ENCODE measurements at places on chromosomes 3 and 15.
A peak's percentile ranks its signal among the peaks of the same experiment; 100 is the strongest.

GRCh38 chr3:185317674-185318073, 45.3 kb upstream of the MAP3K13 start:
- no peak for DNase-seq

DNA sequence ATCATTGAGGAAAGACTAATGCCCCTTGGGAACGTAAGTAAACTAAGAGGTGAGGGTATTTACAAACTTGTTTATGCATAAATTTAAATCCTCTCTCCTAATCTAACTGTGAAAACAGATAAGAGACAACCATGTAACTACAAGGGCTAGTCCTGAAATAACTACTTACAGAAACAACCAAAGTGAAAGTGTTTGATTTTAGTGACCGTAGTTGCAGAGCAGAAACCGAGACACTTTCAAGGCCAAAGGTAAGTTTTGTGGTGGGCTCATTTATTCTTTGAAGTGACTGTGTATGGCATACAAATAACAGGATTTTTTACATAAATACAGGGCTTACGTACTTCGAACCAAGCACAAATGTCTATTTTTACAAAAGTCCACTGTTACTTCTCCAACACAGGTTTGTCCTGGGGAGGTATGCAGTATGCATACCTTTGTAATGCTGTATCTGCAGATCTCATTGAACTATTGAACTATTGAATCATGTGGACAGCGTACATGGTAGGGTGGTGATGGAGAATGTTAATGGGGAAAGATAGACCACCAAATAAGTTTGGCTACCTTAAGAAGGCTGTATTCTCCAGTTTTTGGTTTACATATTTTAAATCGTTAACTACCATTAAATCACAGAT, 99.6 kb upstream of the RBMS3 start:
- DNase-seq: no peak

GRCh38 chr15:85793641-85794597, 806 bp downstream of the KLHL25 start:
- DNase-seq: peak; percentile 15

GRCh38 chr15:69253156-69253555, 45.6 kb upstream of the PAQR5 start:
- DNase-seq: no peak

GRCh38 chr3:73409138-73409763, 215.5 kb downstream of the PDZRN3 start:
- DNase-seq: no peak

DNA sequence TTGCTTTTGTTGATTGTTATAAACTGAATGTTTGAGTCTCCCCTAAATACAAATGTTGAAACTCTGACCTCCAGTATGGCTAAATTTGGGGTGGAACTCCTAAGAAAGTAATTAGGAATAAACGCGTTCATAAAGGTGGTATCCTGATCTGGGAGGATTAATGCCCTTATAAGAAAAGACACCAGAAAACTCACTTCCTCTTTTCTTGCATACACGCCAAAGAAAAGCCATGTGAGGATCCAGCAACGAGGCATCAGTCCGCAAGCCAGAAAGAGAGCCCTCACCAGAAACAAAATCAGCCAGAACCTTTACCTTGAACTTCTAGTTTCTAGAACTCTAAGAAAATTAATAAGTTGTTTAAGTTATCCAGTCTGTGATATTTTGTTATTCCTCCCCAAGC, 37.4 kb upstream of the AZI2 start:
- DNase-seq: no peak

- DNase-seq: no peak
Measured at GRCh38 chr15:79965846-79966630, 5.0 kb downstream of the BCL2A1 start.

GRCh38 chr3:55708242-55708641, 221.1 kb upstream of the WNT5A start:
- DNase-seq: no peak

DNA sequence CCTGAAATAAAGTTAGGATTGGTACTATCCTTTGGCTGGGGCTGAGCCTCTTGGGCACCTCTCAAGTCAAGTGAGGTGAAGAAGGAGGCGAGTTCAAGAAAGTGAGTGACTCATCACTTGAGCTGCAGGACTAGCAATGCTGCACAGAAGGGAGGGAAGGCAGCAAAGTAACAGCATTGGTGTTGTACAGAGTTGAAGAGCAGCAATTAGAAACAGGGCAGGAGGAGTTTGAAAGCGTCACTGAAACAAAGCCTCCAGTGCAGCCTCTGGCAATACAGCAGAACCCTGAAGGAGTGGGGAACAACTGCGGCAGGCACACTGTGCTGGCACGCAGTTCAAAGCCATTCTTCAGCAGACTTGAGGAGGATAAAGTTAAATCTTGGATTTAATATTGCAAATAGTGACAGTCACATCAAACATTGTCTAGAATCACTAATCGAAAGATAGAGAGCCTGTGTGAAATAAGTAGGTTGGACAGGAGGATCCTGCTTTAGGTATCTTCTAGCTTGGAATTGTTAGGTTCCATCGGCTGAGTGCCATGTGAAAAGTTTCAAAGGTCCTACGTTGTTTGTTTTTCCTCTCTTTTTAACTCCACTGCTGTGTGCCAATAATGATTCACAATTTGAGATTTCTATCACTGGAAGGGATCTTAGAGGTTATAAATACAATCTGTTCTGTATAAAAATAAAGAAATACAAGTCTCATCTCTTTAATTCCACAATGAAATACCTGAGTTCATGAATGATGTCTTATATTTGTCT, 479.8 kb downstream of the NAALADL2 start:
- DNase-seq: no peak

DNA sequence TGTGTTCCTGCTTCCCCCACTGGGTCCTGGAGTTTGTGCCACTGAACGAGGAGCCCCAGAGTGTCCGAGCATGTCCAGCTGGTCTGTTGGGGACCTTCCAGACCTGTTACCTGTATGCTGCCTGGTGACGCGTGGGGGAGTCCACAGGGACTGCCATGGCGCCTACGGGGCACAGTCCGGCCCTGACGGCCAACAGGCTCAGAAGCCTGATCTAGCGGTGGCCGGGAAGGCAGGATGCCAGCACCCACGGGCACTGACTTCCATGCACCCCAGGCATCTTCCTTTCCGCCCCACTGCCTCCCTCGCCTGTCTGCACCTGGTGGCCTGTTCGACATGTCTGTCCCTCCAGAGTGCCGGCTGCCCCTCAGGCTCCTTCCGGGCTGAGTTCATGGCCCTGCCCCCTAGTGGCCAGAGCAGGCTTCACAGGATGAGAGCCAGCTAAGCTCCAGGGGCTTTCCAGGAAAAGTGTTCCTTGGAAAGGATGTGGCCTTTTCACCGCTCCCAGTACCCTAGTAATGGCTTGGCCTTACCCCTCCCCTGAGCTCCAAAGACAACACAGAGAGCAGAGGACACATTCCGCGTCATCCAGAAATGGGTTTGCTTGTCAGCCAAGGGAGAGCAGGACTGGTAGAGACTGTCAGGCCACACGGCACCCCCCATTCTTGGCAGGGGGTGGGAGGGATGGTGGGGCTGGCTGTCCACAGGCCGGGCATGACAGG, 35.7 kb downstream of the NGRN start:
- peak; percentile 50 for DNase-seq

Measured in stimulated activated CD8-positive, alpha-beta memory T cell treated with anti-CD3 and anti-CD28 coated beads, Interleukin-4, amount 100 ng/mL, for 24 hours (primary cell).